ENCODE measurements at places on chromosomes 1 and 21.

- DNase-seq: no peak
Measured at GRCh38 chr1:203954788-203955552, 93.6 kb downstream of the SNRPE start.

DNA sequence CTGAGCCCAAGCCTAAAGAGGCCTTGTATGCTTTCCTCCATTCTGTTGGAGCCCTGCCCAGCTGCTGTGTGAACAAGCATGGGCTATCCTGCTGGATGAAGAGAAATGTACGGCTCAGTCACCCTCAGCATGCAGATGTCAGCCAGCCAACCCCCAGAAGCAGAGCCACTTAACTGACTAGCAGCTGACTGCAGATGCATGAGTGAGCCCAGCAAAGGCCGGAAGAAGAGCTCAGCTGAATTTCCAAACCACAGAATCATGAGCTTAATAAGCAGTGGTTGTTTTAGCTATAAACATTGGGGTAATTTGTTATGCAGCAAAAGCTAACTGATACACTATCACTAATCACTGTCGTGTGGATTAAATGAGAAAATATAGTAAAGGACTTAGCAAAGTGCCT lies 39.0 kb downstream of the FOXO6 start:
- DNase-seq: no peak

DNA sequence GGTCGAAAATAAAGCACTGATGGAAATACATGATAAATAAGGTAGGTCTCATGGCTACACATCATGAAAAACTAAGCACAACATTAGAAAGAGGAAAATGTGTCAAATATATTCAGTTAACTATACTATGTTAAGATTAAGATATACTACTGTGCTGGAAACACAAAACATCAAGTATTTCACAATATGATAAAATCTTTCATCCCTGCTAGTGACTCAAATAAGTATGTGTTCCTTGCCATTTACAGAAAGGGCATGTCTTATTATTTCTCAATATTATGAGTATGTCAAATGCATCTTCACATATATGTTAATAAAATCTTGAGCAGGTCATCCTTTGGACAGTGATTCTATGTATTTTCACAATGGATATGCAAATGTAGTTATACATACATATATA lies 1260.1 kb upstream of the ADGRL2 start:
- DNase-seq: no peak

- DNase-seq: no peak
Measured at GRCh38 chr1:215119719-215120365, 37.3 kb downstream of the KCNK2 start.

DNA sequence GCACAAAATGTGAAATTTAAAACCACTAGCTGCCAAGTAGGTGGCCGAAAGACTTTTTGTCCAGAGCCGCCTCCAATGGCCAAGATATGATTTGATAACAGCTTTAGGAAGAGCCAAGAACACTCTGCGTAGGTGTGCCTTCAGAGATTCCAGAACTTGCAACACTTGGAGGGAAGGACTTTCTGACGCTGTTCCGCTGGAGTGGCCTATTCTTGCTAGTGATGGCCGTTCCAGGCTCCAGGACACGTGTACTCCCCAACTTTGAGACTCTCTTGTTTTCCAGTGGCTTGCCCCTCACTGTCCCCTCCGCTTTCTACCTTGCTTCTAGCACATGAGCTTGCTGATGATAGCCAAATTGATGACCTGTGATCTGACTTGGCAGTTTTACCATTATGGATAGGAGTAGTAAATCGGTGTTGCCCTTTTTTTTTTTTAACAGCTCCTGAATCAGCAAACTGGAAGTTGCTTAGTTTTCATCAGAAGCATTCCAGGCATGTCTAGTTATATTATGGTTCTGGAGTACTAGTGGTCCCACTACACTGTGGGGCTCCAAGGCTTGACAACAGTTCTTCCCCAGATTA lies 1.0 kb downstream of the PRDX6 start:
- DNase-seq: peak; percentile 81

- no peak for DNase-seq
Measured at GRCh38 chr1:74328851-74329250, 93.7 kb downstream of the TNNI3K start.

- DNase-seq: peak; percentile 15
Measured at GRCh38 chr1:10457875-10458274, 8.0 kb downstream of the CORT start.

DNA sequence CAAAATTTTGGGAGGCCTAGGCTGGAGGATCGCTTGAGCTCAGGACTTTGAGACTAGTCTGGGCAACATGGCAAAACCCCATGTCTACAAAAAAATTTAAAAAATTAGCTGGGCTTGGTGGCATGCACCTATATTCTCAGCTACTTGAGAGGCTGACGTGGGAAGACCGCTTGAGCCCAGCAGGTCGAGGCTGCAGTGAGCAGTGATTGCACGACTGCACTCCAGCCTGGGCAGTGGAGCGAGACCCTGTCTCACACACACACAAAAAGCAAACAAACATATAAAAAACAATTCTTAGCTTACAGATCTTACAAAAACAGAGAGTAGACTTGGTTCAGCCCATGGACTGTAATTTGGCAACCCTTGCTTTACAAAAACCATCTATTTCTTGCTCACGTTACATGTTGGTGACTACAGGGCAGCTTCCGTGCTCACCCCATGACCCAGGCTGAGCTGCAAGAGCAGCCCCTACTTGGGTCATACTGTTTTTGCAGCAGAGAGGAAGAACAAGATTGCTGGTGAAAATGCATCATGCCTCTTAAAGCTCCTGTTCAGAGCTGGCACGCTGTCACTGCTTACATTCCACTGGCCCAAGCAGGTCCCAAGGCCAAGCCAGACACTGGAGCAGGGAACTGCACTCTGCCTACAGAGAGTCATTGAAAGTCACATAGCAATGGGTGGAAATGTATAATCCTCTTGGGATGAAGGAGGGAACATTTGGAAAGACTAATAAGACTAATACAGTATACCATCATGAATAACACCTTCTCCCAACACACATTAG lies 13.4 kb upstream of the ZBTB8A start:
- DNase-seq: peak; percentile 52

DNA sequence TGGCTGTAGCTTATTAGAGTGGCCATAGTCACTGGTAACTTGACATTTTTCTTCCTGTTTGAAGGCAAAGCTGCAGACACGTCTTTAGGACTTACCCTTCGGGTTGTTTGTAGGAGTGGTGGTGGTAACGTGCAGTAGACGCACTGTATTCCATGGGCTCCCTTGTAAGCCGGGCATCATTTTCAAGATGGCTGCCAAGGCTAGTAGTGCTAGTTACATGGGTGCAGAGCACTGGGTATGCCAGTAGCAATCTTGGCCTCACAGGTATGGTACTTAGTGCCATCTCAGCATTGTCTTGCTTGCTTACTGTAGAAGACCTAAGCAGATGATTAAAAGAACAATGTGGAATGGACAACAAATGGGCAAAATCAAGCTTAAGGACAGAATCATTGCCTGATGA lies 1.9 kb downstream of the YBX1 start:
- no peak for DNase-seq

GRCh38 chr1:89705901-89706699 lies 73.2 kb downstream of the LRRC8C start:
- no peak for DNase-seq

GRCh38 chr1:39886757-39887231 lies 3.5 kb upstream of the TRIT1 start:
- no peak for DNase-seq

- no peak for DNase-seq
Measured at GRCh38 chr1:4127592-4128140, 227.6 kb upstream of the C1orf174 start.

- DNase-seq: no peak
Measured at GRCh38 chr1:186009039-186009737, 275.0 kb downstream of the HMCN1 start.

DNA sequence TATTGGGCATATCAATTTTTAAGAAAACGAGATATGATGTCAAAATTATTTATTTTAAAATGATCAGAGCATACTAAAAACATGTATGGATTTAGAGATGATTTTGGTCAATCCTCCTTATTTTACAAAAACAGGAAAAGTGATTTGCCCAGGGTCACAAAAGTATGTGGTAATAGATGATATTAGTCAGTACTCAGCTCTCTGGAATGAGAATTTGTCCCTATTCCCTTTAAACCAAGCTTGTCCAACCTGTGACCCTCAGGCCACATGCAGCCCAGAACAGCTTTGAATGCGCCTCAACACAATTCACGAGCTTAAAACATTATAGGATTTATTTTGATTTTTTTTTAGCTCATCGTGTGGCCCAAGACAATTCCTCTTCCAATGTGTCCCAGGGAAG lies 104.7 kb downstream of the AKT3 start:
- DNase-seq: no peak

GRCh38 chr1:44757420-44757819 lies 17.8 kb downstream of the KIF2C start:
- DNase-seq: no peak

GRCh38 chr21:44959376-44960091 lies 19.7 kb downstream of the SLX9 start:
- no peak for DNase-seq
